ENCODE measurements at places on chromosomes 4 and X. TPM values are rescaled to one million over a fixed set of nuclear protein-coding genes. Genes with fewer than 3 reads are reported as not detected.

The ARMCX2 gene
- 66.2 TPM for polyA plus RNA-seq

The CYTL1 gene
- polyA plus RNA-seq = 6.9 TPM

The ACTRT1 gene
- polyA plus RNA-seq = not detected

The FAM199X gene
- 6.7 TPM for polyA plus RNA-seq

The HSD17B13 gene
- 0.19 TPM for polyA plus RNA-seq

Data from fibroblast of lung (primary cell).